ENCODE measurements at places on chromosomes 7 and 10.

GRCh38 chr7:101612885-101613515 is 16.1 kb downstream of the MYL10 start:
- DNase-seq, result no peak

DNA sequence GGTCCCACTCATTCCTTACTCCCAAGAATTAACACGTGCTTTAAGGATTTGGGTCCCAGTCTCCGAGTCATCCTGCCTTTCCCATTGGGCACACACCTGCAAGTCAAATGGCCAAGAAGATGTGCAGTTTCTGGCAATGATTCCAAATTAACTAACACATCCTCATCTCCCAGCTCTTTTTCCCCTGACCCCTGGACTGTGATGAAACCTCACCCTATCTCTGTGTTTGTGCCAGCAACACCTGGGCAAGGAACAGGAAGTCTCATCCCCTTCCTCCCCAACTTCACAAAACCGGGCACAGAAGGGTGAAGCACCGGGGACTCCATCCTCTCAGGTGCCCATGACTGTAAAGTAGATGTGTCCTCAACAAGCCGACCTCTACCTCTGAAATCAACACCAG is 54.8 kb downstream of the PLXNA4 start:
- DNase-seq, result no peak

GRCh38 chr7:131890176-131890575 is 333.7 kb upstream of the PODXL start:
- no peak for DNase-seq

GRCh38 chr7:48868916-48869315 is 55.4 kb upstream of the CDC14C start:
- no peak for DNase-seq

DNA sequence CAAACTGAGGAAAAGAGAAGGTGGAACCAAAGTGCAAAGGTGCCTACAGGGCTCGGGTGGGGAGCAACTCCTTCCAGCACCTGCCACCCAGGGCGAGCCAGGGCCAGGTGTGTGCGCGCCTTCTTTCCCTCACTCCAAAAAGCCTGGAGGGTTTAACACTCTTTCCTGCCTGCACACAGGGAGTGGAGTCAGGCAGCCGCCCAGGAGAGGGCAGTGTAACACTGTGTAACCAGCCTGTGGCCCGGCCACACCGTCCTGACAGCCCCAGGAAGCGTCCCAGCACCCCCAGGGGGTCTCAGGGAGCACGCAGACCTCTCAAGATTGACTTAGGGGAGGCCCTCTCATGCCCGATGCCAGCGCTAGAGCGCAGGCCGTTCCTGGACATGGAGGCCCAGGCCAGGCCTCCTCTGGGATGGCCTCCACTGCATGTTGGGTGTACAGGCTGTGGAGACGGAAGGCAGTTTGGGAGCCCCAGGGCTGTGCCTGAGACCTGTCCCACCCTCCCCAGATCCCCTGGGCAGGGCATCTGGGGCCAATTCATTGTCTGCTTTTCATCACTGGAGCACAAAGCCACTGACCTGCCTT is 13.4 kb downstream of the BRI3 start:
- DNase-seq, result no peak
